ENCODE measurements at places on chromosomes 7 and 10. TPM values are rescaled to one million over a fixed set of nuclear protein-coding genes. Genes with fewer than 3 reads are reported as not detected.

The CHCHD1 gene
- 45.3 TPM for total RNA-seq

The SFTPA1 gene
- total RNA-seq: not detected

The RSU1 gene
- total RNA-seq: 36.7 TPM

DNA sequence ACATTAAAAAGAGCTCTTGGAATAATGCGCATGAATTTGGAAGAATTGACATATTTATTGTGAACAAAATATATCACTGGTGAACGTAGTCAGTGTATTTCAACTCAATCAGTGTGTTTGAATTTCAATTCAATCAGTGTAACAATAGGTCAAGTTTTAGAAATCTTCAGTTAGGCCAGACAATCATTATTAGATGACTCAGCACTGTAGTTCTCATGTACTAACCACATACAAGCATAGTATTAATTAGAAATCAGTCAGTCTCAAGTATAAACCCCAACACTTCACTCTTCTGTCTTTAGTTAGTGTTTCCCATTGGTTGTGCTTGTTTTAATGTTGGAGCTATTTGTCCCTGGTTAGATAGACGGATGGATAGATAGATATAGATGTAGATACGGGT, 1247.9 kb downstream of the NXPH1 start:
- no peaks in the 10 kb centered on the region for H3K4me1 ChIP-seq
- DNase-seq: no peak
- H3K27me3 ChIP-seq: no peaks in the 10 kb centered on the region
- H3K4me3 ChIP-seq: no peak overlapping the region
- H3K27ac ChIP-seq: no peak overlapping the region

DNA sequence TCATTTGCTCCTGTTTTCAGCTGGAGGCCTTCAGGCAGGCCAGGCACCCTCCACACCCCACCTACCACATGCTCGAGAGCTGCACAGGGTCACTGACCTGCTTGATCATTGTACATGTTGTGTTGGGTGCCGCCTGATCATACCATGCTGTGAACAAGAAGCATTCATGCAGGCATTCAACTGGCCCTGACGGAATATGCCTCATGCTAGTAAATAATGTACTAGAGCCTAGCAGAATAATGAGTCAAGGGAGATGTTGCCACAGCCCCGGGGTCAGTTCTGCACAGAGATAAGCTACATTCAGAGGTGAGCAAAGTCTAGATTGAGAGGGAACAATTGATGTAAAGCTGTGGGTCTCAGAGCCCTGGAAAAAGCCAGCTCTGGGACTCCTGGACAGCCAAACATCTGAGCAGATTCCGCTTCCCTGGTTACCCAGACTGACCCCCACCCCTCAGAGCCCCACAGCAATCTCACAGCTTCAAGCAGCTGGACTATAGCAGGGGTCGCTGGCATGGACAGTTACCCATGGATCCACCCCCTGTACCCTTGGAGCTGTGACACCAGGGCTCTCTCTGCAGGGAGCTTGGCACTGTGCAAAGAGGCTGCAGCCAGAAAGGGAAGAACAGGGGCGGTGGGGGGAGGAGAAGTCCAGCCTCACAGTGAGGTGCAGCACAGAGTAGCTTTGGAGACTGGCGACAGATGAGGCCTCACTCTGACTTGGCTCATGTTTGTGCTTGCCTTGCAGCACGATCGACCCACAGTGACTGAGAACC, 86.6 kb downstream of the FRMPD2 start:
- no peak overlapping the region for H3K4me3 ChIP-seq
- H3K27me3 ChIP-seq: no peaks in the 10 kb centered on the region

DNA sequence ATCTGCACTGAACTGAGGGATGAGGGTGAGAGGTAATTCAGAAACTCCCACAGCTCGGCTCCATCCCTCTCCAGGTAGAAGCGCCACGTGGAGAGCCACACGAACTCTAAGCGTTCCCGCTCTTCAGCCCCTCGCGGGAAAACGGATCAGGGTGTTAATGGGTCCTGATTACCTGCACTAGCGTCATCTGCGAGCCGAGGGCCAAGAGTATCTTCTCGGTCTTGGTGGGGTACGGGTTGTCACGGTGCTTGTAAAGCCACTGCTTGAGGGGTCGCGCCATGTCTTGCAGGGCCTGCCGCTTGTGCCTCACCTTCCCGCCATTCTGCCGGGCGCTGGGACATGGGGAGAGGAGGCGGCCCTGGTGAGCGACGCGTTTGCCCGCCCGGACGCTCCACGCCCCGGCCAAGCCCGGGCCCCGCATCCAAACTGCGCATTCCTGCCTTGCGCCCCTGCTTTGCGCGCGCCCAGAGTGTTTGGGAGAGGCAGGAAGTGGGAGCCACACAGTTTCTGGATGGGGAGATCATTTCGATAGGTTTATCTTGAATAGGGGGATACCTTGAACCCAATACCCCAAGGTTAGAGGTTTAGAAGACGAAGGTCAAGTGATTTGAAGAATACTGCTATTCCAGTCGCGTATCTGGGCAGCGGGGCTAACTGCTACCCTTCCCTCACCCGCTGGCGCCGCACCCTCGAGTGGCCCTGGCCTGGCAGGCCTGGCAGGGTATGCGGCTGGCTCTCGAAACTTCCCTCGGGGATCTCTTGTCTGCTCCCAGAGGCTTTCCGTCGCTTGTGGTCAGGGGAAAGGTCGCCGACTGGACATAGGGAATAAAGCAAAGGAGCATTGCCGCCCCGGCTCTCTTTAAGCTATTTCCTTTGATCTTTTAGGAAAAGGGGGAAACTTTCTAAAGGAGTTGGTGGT, 4.2 kb downstream of the MKX start:
- H3K27ac ChIP-seq: no peak overlapping the region
- peaks cover 90% of the 10 kb centered on the region for H3K27me3 ChIP-seq
- no peaks in the 10 kb centered on the region for H3K36me3 ChIP-seq
- DNase-seq: peak; percentile 8

DNA sequence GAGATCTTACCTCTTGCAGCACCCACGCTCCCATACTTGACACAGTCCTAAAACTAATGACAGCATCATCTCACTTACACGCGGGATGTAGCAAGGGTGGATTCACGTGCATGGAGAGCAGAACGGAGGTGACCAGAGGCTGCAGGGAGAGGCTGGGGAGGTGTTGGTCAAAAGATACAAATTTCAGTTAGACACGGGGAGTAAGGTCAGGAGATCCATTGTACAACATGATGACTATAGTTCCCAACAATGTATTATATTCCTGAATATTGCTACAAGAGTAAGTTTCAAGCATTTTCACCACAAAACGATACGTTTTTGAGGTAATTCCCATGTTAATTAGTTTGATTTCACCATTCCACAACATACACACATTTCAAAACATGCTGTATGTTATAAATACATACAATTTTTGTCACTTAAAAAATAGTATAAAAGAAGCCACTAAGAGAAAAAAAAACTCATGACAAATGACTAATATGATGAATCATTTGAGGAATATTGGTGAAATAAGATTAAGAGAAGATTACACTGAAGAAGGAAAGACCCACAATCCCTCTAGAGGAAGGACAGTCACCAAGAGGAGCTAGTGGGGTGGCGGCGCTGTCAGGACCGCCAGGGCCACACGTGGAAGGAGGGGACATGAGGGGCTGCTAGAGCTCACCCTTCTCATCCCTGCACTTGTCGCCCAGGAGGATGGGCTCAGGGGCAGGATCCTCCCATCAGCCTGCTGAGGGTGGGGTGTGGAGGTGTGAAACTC, 49.4 kb upstream of the EGFR start:
- no peaks in the 10 kb centered on the region for H3K36me3 ChIP-seq
- H3K27me3 ChIP-seq: no peaks in the 10 kb centered on the region
- no peak overlapping the region for H3K4me3 ChIP-seq
- H3K27ac ChIP-seq: no peak overlapping the region
- H3K4me1 ChIP-seq: no peaks in the 10 kb centered on the region

GRCh38 chr7:158114056-158114850, 473.4 kb downstream of the PTPRN2 start:
- DNase-seq: no peak
- H3K4me3 ChIP-seq: no peak overlapping the region
- no peaks in the 10 kb centered on the region for H3K27me3 ChIP-seq
- no peak overlapping the region for H3K27ac ChIP-seq
- no peaks in the 10 kb centered on the region for H3K4me1 ChIP-seq
